CD4-positive, alpha-beta T cell treated with Interleukin-15 for 4 hours (primary cell): ENCODE measurements at places on chromosomes 12 and 14.

GRCh38 chr12:108838194-108839017, 19.0 kb downstream of the SSH1 start:
- peak; percentile 72 for DNase-seq

GRCh38 chr12:6929466-6930452, 2.0 kb downstream of the ATN1 start:
- no peak for DNase-seq

DNA sequence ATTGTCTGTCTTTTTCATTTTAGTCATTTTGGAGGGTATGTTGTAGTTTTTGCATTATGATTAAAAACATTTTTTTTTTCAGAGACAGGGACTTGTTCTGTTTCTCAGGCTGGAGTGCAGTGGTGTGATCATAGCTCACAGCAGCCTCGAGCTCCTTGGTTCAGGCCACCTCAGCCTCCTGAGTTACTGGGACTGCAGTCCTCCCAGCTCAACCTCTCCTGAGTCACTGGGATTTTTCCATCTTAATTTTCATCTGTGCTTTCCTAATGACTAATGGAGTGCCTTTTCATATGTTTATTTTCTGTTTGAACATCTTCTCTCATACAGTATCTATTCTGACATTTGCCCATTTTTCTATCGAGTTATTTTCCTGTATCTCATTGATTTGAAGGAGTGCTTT, 52.6 kb downstream of the DYRK2 start:
- no peak for DNase-seq

GRCh38 chr14:67426161-67426560, 14.2 kb upstream of the PLEK2 start:
- DNase-seq = no peak

GRCh38 chr12:76915361-76916169, 36.7 kb upstream of the CSRP2 start:
- DNase-seq = no peak

DNA sequence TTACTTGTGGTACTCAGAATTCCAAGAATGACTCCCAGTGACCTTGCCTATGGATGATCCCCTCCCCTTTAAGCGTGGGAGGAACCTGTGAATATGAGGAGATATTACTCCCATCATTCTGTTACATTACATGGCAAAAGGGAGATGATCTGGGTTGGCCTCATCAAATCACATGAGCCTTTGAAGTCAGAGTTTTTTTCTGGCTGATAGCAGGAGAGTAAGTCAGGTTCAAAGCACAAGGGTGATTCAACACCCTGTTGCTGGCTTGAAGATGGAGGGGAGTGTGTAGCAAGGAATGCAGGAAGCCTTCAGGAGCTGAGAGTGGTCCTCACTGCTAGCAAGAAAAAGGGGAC, 9.1 kb upstream of the MDM2 start:
- no peak for DNase-seq

DNA sequence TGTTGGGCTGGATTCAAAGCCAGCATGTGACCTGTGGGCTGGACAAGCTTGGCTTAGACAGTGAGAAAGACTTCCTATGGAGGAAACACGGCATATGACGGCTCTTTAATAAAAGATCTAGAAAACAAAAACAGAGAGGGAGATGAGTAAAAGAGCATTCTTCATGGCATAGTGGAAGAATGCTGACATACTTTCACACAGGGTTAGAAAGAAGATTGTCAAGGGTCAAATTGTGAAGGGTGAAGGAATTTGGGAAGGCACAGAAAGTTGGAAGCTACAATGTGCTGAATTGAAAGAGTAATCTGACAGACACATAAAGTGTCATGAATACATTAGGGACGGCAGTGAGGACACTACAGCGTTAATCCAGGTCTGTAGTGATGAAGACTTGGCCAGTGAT, 63.4 kb downstream of the GALNT4 start:
- no peak for DNase-seq

DNA sequence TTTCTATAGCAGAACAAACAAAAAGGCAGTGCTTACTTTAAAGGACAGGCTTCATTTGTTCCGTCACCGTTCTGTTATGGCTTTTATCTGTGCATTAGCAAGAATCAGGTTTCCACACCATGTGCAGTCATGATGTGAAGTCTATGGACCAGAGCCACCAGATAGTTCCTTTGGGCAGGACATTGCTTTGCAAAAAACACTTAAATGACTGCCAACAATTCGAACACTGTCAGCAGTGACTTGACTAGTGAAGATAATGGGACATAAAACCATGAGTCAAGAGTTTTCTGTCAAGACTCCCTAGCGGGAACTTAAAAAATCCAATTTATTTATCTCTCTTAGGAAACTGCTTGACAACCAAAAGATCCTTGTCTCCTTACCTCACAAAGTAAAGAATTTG, 80.3 kb downstream of the NKX2-1 start:
- no peak for DNase-seq

DNA sequence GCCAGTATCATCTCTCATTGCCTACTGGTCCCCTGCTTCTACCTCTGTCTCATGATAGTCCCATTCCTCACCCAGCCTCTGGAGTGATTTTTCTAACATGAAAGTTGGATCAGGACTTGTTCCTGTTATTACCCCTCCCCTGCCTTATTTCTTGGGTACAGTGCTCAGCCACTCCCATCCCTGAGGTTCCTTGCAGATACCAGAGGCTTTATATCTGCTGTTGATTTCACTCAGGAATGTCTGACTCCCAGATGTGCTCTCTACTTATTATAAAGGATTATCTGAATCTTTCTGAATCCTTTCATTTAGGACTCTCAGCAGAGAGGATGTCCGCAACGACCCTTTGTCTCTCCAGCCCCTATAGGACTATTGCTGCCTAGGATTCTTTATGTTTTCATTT, 111.2 kb downstream of the LRRK2 start:
- DNase-seq = no peak

DNA sequence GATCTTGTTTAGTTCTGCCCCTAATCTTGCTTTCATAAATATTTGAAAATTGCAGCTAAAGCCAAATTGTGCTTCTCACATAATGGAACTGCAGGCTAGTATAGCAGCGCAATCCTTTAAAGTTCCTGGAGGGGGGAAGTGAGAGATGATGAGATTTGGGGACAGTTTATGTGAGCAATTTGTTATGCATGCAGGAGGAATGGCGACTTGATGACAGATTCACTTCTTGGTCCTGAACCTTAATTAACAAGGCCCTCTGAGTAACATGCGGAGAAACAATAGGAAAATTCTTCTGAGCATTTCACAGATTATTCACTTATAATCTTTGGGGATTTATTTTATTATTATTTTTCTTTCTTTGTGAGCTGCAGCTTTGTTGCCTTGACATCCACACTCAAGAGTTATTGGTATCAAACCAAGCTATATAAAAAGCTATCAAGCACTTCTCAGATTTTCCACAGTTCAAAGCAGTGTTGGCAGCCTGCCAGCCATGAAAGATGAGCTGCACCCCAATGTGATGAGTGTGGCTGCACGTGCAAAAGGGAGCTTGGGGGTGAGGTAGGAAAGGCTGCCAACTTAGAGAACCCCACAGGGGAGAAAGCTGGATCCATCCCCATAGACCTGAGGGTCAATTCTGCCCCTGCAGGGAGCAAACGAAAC, 1662.2 kb upstream of the FLRT2 start:
- DNase-seq = no peak

GRCh38 chr12:121461048-121461447, 61.1 kb downstream of the RNF34 start:
- DNase-seq = no peak

DNA sequence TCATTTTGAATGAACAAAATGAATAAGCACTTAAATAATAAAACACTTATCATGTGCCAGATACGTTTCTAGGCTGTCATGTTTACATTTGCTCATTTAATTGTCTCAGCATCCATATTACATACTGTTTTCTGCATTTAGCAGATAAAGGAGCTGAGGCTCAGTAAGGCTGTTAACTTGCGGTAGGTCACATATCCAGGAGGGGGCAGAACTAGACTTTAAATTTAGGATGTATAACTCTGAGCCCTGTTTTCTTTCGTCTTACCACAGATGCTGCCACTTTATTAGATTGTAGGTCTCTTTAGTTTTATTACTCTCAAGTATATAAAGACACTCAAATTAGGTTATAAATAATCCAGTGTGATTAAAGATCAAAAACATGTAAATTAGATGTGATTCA, 17.7 kb downstream of the IRAK4 start:
- peak; percentile 28 for DNase-seq

DNA sequence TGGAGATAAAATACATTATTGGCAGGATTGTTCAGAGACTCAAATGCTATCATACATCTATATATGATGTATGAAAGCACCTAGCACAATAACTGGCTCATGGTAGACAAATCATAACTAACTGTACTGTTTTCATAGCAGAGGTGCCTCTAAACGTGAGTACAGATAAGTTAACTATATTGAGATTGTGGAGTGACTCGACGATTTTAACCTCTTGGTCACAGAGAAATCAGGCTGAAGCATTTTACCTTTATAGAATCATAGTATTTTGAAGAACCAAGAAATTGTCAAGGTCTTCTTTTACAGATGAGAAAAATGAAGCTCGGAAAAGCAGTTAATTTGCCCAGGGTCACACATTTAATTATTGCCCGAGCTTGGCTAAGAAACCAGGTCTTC, 666 bp upstream of the DERA start:
- no peak for DNase-seq

GRCh38 chr12:2319737-2320506, 267.1 kb downstream of the CACNA1C start:
- DNase-seq = no peak

GRCh38 chr12:1821805-1822204, 1.4 kb downstream of the LRTM2 start:
- DNase-seq = no peak

DNA sequence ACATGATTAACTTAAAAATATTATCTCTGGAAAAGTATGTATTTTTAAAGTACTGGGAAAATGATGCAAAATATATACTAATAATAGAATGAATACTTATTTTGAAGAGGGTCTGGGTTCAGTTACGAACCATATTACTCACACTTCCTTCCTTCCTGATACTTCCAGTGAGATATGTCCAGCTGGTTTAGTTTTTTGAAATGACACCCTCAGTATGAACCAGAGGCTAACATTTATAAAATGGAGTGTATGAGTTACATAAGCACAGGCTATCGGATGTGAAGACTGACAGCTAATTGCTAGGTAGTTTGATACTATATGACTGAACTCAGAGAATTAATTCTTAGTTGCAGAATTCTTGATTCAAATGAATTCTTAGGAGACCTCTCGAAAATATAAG, 122.9 kb downstream of the OTOGL start:
- no peak for DNase-seq

DNA sequence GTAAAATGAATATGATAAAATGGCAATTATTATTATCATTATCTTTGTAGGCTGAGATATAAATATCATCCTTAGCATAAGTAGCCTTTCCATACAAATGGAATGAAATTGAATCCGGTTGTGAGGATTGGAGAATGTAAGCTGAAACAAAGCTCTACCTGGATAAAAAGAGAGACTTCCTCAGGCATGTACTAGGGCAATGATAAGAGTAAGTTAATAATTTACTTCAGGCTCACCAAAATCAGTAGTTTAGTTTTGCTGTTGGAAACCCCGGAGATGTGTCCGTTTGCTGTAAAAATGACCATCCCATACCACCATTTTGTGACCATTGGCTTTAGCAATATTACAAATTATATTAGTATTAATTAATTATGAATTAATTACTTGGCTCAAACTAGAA, 96.3 kb downstream of the C12orf75 start:
- DNase-seq = no peak

DNA sequence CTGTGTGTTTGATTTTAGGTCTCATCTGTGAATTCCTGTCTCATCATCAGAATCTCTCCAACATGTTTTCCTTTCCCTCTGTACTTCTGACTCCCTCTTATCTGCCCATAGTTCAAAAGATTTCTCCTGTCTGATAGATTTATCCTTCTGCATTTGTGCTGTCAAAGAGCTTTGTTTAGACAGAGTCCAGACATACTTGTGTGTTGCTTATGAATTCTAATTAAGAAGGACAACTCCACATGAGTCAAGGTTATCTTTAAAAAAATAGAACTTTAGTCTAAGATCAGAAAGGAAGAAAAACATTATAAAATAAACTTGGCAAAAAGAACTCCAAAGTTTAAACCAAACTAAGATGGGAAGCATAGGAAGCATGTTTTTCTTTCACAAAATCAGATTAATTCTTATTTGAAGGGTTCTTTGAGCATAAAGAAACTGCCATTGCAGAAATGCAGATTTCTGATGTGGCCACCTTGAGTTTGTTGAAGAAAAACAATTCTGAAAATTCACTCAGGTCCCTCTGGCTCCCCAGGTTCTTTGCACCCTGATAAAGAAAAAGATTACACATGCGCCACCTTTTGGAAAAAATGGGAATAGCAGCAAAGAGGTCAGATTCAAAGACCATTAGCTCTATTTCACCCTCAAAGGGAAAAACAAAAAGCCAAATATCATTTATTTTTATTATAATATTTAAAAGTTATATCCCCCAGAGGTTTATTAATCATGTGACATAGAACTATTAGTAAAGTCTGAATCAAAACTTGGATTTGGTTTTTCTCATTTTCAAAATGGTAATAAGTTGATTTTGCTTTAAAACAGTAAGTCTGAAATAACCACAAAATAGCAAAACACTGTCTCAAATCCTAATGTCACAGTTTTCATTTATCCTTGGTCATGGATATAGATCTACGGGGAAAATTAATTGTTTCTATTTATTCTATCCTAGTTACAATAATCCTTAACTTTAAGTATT, 143.7 kb upstream of the DCN start:
- peak; percentile 56 for DNase-seq

DNA sequence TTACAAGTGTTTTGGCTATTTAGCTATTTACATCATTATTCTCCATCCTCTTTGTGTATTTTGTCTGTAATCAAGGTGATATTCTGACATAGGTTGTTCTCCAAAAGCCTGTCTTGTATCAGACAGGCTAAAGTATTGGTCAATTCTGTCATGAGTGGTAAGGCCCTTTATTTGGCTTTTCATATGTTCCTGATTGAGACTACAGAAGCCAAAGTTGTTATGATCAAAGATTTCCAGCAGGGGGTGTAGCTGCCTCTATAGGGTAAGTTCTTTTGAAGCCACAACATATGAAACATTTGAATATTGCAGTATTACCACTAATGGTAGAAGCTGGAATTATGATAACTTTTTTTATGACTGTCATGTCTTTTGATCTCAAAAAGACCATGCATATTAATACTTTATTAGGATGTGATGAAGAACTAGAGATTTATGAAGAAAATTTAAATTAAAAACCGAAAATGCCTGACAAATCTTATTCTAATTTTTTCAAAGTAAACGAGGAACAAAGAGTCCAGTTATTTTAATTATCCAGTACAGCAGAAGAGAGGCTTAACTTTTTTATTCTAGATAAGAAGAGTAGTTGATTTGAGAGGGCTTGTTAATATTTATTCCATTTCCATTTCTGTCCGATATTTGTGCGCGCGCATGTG, 3.4 kb upstream of the ARHGAP5 start:
- DNase-seq = peak; percentile 84
